ENCODE measurements at places on chromosomes 5 and 9.

DNA sequence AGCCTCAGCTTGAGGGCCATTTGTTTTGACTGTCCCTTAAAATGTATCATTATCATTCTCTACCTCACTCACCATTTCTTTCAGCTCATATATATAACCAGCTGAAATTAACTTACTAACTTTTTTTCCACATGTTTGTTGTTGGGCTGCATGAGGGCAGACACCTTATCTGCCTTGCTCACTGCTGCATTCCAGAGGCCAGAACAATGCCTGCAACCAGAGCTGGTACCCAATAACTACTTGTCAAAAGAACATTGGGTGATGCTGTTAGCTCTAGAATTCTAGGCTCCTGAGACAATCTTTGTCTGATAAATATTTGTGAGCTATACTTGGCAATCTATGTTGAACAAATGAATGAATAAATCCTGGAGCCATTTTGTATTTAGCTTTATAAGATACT, 68.3 kb downstream of the HTR4 start:
- no peak for DNase-seq

DNA sequence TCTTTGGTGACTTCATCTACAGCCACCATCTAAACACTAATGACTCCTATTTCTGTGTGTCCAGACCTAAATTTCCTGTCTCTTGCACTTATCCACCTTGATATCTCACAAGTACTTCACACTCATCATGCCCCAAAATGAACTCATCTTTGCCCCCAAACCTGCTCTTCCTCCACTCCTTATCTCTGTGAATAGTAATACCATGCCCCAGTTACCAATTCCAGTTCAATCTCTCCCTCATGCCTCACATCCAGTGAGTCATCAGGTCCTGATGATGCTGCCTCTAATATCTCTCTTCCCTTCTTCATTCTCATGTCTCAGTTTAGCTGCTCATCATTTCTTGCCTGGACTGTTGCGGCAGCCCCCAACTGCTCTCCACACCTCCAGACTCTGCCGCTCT, 14.9 kb upstream of the DNAJB5 start:
- DNase-seq, result no peak

DNA sequence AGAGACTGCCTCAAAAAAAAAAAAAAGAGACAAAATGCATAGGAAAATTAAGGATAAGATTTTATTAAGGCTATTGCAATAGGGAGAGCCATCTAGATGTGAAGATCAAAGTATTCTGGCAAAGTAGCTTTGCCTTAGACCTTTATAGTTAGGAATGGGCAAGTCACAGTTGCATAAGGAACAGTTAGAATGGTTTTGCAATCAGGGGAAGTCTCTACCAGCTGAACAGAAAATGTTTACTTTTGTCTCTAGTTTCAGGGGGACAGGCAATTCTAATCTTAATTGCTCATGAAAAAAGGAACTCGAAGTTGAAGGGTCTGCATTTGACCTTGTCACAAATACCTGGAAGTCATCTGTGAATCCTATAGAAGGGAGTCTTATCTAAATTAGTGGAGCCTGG, 13.1 kb upstream of the ATP6V1G1 start:
- no peak for DNase-seq

DNA sequence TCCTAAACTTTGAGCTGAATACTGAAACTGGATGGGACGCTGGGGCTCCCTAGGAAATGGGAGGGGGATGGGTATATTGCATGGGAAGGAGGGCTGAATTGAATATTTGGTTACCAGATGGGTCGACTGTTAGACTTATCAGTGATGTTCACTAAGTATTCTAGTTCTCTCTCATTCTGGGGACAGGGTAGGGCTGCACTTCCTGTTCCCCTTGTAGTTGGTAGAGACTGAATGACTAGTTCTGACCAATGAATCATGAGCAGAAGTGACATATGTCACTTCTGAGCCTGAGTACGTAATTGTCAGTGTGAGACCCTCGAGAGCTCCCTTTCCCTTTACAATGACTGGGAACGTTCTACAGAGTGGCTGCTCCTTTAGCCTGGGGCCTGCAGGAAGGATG, 55.5 kb upstream of the DMRT1 start:
- DNase-seq, result no peak

DNA sequence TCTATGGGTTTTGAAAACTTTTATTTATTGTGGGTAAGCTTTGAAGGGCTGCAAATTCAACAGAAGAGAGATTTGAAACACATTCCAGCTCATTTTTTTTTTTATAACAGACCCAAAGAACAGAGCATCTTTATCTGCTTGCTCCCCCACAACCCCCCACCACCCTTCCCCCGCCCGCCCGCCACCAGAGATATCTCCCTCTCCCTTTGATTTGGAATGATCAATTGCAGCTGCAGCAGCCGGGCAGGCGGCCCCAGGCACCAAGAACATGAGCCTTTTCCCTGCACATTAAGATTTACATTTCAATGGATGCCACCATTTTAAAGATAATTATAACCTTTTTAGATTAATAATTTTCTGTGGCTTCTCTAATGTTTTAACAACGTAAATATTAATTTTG, 510.9 kb downstream of the ZNF608 start:
- no peak for DNase-seq

All from D341Med (cell line).